ENCODE measurements at places on chromosomes 4 and X.

DNA sequence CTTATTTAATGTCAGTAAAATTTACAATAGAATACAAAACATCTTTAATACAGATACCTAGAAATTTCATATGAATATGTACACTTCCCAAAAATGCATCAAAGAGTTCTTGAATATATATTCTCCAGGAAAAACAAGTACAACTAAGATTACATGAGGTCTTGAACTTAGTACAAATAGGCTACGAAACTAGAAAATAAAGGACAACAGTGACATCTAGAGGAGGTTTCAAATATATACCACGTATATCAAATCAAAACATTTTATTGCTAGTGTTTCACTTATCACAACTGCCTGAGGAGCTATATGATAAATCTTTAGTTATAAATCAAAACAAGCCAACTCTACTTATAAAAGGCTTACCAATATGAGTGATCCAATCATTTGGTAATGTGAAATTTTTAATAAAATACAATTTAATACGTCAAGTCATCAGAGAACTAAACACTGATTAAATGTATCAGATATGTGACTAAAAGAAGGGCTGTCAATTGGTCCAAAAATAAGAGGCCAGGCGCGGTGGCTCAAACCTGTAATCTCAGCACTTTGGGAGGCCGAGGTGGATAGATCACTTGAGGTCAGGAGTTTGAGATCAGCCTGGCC is 36.6 kb downstream of the ANAPC10 start:
- no peak for DNase-seq

- no peak for DNase-seq
These were observed 80.9 kb downstream of the PRDM5 start for GRCh38 chr4:120841580-120841979.

GRCh38 chrX:70324326-70324725 is 34.4 kb downstream of the KIF4A start:
- DNase-seq: no peak

DNA sequence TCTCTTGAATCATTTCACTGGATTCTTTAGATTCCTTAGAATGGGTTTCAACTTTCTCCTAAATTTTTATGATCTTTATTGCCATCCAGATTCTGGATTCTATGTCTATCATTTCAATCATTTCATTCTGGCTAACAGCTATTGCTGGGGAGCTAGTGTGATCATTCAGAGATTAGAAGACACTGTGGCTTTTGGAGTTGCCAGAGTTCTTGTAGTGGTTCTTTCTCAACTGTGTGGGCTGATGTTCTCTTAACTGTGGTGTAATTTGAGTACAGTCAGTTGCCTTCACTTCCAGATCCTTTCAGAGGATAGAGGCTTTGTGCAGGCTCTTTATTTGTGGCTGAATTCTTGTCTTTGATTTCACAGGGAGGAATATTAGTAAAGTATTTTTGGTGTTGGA is 12.1 kb upstream of the CSN2 start:
- no peak for DNase-seq

DNA sequence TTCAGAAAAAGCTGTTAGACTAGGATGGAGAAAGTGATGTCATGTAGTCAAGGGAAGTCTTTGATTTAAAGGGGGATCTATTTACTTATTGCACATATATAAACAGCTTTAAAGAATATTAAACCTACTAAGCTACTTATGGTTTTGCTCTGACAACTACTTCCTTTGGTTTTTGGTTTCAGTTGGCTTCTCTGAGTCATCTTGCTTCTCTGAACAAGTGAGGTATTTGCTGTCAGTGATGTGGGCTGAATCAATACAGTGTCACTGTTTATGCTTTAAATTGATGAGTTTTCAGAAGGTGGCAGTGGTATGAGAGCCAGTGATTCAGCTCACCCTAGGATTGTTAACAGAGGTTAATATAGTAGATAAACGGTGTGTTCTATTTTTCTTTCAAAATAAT is 75.1 kb downstream of the CEP44 start:
- DNase-seq: peak; percentile 46

- DNase-seq: no peak
These were observed 73.3 kb downstream of the TASL start for GRCh38 chrX:30504309-30504708.

- peak; percentile 37 for DNase-seq
These were observed 22.9 kb upstream of the PUDP start for GRCh38 chrX:7170898-7171297.

- no peak for DNase-seq
These were observed 251.0 kb downstream of the ANK2 start for GRCh38 chr4:113300471-113300928.

GRCh38 chrX:3263681-3264126 is 82.7 kb downstream of the MXRA5 start:
- no peak for DNase-seq

- DNase-seq: no peak
These were observed 431.8 kb upstream of the HTR2C start for GRCh38 chrX:114152130-114152529.

DNA sequence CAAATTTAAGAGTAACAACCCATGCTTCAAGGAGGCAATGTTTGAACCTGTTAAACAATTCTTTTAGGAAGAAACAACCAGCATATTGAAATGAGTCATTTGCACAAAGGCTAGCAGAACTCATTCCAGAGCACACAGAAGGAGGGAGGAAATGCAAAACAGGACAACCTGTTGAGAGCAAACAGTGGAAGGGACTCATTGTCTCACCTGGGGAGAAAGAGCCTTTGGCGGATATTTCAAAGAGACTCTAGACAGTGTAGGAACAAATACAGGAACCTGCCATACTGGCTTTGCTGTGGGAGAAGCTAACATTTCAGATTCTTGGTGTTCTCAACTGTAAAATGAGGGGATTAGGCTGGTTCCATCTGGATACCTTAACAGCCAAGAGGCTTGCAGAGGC is 14.8 kb upstream of the RASGEF1B start:
- DNase-seq: no peak

GRCh38 chr4:185472103-185472542 is 590 bp upstream of the CCDC110 start:
- no peak for DNase-seq

DNA sequence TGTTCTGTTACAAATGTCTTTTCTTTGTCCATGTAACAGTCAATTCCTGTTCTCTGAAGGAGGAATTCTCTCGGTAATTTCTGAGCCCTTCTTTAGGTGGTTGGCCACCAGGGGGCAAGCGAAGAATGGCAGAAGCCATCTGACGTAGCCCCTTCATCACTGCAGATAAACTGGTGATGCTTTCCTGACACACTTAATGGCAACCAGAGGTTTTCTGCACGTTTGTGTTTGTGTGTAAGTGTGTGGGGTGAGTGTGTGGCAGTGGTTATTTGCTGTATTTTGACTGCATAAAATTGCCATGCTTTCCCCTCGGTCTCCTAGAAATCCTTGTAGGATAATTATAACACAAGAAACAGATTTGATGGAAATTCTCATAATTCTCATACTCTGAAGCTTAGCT is 64.8 kb upstream of the STOX2 start:
- DNase-seq: peak; percentile 74
